ENCODE measurements at places on chromosomes 11 and 22.

DNA sequence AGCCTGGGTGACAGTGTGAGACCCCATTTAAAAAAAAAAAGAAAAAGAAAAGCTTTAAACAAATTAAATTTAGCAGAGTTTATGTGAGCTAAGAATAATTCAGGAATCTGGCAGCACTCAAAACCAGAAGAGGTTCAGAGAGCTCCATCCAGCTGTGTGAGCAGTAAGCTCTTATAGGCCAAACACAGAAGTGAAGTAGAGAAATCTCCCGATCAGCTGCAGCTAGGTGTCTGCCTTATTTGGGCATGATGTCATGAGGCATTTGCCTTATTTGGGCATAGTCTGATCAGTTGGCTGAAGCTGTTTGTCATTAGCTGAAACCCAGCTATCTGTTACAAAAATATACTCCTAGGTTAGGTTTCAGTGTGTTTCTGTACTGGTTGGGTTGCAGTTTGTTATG, 8.2 kb downstream of the MS4A15 start:
- peak; percentile 12 for DNase-seq

GRCh38 chr11:123286761-123287160, 91.7 kb upstream of the CLMP start:
- DNase-seq: no peak

DNA sequence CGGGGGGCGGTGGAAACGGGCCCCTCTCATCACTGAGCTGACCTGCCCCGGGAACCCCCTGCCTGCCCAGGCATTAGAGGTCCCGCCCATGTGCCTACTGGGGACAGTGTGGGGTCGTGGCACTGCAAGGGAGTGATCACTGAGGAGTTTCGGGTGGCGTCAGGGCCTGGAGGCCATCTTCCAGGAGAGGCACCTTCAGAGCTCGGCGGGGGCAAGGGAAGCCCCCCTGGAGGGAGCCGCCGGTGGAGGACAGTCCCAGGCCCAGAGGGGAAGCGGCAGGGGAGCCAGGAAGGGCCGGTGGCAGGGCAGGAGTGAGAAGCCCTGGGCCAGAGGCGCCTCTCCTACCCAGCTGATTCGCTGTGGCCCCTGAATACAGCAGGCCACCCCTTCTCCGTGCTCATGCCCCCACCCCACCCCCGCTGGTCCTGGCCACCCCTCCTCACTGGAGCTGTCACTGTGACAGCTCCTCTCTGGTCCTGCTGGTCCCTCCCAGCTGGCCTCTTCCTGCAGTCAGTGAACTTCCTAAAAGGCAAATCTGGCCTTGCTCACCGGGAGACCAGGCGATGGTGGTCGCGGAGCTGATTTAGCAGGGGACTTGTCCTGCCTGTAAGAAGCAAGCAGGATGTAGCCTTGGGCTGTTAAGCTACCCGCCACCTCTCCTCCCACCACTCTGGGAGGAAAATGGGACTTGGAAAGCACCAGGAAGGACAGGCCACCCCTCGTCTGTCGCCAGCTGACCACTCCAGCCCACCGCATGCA, 2.0 kb upstream of the MAPK11 start:
- DNase-seq: no peak

DNA sequence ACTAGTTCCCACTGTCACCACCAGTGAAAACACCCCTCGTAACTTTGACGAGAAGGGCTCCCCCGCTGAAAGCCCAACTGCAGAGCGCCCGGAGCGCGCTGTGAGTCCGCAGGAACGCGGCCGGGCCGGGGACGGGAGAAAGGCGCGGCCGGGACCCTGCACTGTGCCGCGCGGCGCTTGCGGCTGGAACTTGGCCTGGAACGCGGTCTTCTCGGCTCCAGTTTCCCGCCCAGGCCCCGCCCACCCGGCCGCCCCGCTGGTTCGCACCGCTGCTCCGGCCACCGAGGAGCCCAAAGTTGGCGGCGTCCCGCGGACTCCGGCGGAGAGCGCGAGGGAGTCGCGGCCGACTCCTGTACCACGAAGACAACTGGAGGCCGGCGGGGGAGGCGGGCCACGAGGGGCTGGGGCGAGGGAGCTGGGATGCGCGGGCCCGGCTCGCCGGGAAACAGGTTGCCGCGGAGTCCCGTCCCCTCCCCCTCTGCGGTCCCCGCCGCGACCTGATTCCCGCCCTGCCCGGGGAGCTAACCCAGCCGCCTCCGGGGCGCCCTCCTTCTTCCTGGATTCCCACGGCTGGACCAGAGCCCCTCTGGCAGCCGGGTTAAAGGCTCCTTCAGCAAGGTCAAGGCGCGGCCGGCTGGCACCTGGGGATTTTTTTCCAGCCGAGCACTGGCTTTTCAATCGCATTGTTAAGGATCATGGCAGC, 3.4 kb downstream of the TENM4 start:
- DNase-seq: no peak

- DNase-seq: peak; percentile 26
Measured at GRCh38 chr11:6925636-6926207, 504 bp upstream of the ZNF215 start.

GRCh38 chr22:11042116-11042515, 4485.9 kb upstream of the OR11H1 start:
- DNase-seq: no peak

Measured in common myeloid progenitor, CD34-positive (primary cell).